HS-27A (cell line): ENCODE measurements at places on chromosomes 16 and 17.

- DNase-seq, result no peak
Measured at GRCh38 chr16:4765511-4766474, 1.2 kb downstream of the ZNF500 start.

- peak; percentile 24 for DNase-seq
Measured at GRCh38 chr16:57576429-57576870, 34.0 kb downstream of the ADGRG5 start.

DNA sequence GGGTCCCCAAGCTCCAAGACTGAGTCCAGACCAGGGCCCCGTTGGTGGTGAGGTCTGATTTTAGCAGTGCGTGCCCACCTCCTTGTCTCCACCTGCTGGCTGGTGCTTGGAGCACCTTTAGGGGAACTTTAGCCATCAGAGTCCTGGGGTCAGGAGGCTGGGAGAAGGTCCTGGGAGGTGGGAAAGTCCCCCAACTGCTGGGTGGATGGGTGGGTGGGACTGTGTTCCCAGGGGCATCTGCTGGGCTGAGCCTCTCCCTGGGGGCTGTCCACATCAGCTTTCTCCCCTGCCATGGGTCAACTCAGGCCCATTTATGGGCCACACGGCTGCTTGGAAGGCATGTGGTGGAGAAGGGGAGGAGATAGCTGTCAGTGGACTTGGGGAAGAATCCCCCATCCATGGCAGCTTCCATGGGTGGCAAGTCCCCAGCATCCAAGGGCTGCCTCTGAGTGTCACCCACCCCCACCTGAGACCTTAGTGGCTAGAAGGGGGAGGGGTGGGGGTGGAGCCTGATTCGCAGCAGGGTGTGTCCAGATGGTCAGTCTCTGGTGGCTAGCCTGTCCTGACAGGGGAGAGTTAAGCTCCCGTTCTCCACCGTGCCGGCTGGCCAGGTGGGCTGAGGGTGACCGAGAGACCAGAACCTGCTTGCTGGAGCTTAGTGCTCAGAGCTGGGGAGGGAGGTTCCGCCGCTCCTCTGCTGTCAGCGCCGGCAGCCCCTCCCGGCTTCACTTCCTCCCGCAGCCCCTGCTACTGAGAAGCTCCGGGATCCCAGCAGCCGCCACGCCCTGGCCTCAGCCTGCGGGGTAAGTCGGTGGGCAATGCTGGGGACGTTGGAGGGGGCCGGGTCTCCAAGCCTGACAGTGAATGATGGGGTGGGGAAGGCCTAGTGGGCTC is at the start of gene TRPV2:
TRPV2 (plus strand) TSS at position 541 of the 894 bp plus-strand sequence. CDS start 2,098 bp downstream, outside the sequence.
- no peak for DNase-seq

DNA sequence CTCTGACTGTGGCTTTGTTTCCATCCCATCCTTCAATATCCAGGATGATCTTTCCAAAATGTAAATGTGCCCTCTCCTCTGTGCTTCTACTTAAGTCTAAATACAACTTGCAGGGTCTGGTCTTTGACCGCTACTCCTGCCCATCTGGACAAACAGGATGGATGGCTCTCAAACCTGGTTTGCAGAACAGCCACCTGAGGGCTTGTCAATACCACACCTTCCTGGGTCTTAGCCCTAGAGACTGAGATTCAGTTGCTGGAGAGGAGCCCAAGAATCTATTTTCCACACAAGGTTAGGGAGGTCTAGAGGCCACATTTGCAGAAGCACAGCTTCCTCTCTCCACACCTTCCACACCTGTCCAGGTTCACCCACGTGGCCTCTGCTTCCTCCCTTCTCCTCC is 1.9 kb upstream of the GRB7 start:
- DNase-seq, result no peak

GRCh38 chr16:10070591-10070990 is 111.6 kb downstream of the GRIN2A start:
- no peak for DNase-seq

- DNase-seq, result no peak
Measured at GRCh38 chr17:8732406-8733085, 12.1 kb downstream of the CCDC42 start.

- no peak for DNase-seq
Measured at GRCh38 chr17:65677932-65678331, 116.5 kb upstream of the AXIN2 start.

- no peak for DNase-seq
Measured at GRCh38 chr17:36506249-36506826, 19.9 kb downstream of the ZNHIT3 start.

DNA sequence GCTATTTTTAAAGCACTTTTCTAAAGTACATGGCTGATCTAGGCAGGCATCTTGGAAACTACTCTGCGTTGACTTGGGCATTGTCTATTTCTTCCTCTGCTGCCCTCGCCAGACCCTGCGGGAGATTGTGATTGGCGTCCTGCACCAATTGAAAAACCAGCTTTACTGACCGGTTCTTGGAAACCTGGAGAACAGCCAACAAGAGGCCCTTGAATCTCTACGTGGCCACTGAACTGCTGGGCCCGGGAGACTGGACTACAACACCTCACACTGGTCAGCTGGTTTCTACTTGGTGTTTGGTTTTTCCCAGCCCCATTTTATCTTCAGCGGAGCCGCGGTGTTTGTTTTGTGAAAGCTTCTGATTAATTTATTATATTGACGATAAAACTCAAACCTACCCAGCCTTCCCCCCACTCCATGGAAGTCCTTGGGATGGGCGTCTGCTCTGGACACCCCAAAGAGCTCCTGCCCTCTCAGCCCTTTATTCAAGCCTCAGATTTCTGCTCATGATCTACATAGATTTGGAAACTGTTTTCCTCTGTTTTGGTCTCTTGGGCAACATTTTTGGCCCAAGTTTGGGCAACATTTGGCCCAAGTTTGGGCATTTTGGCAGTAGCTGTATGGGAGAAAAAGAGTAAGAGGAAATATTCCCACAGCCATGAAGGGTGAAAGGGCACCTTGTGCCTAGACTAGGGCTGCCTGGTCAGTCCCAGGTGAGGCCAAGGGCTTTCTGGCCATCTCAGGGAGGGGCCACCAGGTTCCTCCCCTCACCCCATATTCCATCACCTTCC is 4.7 kb downstream of the MLX start:
- DNase-seq, result no peak

GRCh38 chr17:62703261-62703775 is 75.8 kb downstream of the MRC2 start:
- DNase-seq, result no peak

- no peak for DNase-seq
Measured at GRCh38 chr17:22570144-22570845, 878.0 kb downstream of the KCNJ18 start.

DNA sequence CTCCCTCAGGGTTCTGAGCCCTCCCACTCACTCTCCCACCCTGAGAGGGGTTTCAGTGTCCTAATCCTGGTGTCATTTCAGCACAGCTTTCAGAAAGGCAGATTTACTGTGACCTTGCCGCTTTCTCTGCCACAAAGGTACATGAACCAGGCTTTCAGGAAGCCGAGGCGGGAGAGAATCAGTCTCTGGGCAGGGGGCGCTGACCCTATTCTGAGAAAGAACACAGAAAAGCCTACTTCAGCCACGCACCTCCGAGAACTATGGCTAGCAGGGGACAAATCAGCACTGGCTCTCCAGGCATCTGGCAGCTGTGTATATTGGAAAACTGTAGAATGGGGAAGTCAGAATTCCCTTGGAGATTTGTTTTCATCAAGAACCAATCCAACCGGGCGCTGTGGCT is 57.7 kb upstream of the BCAR1 start:
- DNase-seq, result no peak

DNA sequence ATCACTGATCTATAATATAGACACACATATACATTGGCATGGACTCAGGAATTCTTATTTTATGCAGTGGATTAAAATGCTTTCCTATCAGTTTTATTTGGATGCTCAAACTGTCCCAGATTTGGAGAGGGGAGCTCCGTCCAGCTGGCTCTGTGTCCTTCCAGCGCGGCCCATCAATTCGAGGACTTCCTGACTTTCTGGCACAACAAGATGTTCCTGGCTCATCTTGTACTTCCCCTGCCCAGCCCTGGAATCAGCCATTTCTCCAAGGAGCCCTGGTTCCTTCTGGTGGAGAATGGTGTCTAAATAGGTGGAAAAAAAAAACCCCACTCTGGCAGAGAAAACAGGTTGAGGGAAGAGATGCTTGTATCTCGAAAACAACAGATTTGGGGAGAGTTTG is 94.5 kb downstream of the CRISPLD2 start:
- no peak for DNase-seq
